Activated naive CD4-positive, alpha-beta T cell treated with anti-CD3 and anti-CD28 coated beads for 36 hours (primary cell): ENCODE measurements at places on chromosomes 5 and 9.

GRCh38 chr9:115254287-115255180 is 136.6 kb upstream of the TNC start:
- DNase-seq, result no peak

DNA sequence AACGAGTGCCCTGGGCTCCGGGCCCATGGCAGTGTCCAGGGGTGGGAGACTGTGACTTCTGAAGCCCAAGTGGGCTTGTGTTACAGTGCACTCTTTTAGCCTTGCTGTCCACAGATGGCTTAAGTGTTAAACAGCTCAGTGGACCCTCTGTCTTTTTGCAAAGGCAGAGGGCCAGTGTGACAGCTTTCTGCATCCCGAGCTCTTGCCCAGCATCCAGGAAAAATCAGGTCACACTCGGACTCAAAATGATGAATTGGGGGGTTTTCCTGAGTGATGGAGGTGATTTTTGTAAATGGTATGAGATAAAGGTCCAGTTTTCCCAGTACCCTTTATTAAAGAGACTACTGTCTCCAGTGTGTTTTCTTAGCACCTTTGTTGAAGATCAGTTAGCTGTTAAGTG is 321.3 kb upstream of the GRAMD2B start:
- DNase-seq, result no peak

- no peak for DNase-seq
These were observed 667 bp downstream of the FBXO10 start for GRCh38 chr9:37575511-37575914.

GRCh38 chr9:85895685-85896084 is 45.3 kb upstream of the NAA35 start:
- no peak for DNase-seq

DNA sequence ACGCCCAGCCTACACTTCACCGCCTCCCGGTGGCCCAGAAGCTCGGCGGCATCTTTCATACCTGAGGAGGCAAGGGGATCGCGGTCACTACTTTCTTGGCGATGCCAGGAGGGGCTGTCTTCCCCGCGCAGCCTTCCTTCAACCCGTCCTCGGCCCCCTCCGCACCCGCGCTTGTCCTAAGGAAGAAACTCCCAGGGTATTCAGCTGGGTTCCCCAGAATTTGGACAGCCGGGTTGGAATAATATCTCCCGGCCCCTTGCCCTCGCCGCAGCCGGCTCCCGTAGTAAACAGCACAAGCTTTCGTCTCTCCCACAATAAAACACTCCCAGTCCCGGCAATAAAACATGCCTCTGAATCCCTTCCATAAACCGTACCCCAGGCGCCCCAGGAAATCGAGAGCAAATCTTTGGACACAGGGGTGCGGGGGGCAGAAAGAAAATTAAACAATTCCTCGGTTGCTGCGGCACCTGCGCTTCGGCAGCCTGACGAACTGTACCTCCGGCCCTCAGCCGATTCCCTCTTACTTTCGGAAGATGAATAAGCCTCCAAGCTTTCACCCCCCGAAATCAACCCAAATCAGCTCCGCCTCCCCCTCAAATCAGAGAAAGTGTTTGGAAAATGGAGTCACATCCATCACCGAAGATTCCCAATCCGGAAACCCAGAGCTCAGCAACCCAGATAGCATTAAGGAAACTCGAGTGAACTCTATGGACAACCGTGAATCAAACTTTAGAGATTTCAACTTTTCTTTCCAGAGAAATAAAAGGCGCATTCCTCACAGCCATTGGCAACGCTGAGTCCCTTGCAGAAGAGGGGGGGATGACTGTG is 1.1 kb downstream of the OTP start:
- DNase-seq, result no peak

GRCh38 chr5:136212252-136212721 is 19.3 kb upstream of the SMIM32 start:
- peak; percentile 55 for DNase-seq

DNA sequence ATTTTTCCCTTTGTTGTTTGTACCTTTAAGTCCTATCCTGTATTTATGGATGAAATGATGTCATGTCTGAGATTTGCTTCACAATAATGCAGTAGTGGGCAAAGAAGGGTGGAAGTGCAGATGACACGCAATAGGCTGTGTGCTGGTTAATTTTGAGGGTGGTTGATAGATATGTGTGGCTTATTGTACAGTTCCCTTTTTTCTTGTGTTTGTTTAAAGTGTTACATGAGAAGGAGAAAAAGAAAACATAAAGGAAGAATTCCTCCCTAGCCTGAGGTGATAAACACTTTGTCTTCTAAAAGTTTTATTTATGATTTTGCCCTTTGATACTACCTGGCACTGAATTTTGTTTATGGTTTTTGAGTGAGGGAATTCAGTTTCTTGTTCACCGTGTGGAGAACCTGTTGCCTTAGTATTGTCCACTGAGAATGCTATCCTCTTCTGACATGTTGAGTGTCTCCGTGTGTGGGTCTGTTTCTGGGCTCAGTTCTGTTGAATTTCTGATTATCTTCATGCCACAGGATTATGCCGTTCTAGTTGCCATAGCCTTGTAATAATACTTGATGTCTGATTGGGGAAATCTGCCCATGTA is 52.3 kb upstream of the FAM120AOS start:
- DNase-seq, result no peak

- no peak for DNase-seq
These were observed 474.7 kb downstream of the DIRAS2 start for GRCh38 chr9:90167914-90168313.

- peak; percentile 7 for DNase-seq
These were observed 423 bp upstream of the NUP214 start for GRCh38 chr9:131125038-131125287.

GRCh38 chr5:139641116-139642080 is 6.8 kb upstream of the CXXC5 start:
- DNase-seq, result peak; percentile 2

DNA sequence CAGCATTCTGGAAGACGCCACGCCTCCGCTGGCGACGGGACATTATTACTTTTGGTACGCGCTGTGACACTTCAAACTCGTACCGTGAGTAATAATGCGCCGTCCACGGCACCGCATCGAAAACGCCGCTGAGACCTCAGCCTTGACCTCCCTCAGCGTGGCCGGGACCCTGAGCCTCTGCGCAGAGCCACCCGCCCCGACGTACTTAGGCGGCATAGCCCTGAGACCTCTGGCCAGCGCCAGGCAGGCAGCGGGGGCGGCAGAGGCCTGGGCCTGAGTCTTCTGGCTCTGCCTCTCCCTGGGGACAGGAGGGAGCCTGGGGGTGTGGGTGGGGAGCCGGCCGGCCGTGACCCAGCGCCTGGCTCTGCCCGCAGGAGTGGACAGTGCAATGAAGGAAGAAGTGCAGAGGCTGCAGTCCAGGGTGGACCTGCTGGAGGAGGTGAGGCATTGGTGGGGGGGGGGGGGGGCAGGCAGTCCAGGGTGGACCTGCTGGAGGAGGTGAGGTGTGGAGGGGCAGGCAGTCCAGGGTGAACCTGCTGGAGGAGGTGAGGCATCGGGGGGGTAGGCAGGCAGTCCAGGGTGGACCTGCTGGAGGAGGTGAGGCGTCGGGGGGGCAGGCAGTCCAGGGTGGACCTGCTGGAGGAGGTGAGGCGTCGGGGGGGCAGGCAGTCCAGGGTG is 8.0 kb downstream of the EGFL7 start:
- DNase-seq, result no peak

- no peak for DNase-seq
These were observed 1774.7 kb upstream of the ACO1 start for GRCh38 chr9:30609713-30610112.
